ENCODE measurements at places on chromosomes 4 and X.

DNA sequence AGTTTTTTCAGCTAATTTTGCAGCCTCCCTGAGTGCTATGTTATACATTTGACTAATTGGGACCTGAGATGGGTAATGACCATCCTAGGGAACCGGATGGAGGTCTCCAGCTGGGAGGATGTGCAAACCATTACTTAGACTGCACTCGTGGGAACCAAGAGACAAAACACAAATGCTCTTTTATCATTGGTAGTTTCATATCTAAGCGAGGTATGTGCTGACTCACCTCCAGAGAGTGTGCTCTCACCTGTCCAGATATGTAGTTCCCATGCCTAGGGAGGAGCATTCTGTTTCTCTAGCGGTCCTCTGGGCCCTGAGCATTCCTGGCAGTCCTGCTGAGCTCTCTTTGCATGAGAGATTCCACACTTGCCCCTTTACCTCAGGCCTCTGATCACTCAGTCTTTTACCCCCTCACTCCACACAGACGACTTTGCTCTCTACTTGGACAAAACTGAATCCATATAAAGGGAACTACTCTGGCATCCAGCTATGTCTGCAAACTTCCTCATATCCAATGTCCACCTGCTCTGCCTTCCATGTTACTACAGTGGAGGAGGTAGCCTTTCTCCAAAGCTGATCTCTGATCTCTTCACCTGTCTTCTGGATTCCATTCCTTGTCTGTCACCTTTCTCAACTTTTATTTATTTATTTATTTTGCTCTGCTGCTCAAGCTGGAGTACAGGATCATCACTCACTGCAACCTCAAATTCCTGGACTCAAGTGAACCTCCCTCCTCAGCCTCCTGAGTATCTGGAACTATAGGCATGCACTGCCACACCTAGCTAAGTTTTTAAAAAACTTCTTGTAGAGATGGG lies 88.4 kb downstream of the LRP2BP start:
- DNase-seq = peak; percentile 34

DNA sequence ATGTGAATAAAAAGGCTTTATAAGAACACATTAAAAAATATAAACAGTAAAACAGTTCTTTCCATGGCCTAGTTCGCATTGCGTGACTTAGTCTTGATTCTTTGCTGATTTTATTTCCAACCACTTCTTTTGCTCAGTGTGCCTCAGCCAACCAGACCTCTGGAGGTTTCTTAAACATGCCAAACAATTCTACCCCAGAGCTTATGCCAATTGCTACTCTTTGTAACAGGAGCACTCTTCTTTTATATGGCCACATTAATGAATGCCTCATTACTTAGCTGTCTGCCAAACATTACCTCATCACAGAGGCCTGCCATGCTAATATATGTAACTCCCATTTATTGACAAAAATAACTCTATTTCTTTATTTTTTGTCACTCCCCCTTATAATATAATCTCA lies 202.3 kb downstream of the NDST4 start:
- DNase-seq = no peak

GRCh38 chrX:41823402-41823801 lies 99.4 kb downstream of the GPR82 start:
- no peak for DNase-seq

DNA sequence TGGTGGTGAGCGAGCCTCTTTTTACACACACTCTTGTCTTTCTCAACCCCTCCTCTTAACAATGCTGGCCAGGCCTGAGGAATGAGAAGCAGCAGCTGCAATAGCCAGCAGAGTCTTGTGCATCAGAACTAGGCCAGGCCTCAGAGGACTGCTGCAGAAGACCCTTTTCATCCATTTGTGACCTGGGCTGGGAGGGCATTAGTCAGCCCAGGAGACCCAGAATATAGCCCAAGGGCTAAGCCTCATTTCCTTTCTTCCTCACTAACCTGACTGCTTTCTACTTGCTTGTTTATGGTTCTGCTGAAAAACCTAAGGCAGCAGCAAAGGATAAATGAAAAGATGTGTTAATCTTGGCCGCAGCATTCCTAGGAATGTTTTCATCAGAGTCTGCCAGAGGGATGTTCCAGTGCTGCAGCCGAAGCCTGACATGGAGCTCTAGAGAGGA lies 254.7 kb upstream of the AR start:
- peak; percentile 23 for DNase-seq

- no peak for DNase-seq
Observed at GRCh38 chr4:152957437-152958171, 21.5 kb downstream of the FHDC1 start.

DNA sequence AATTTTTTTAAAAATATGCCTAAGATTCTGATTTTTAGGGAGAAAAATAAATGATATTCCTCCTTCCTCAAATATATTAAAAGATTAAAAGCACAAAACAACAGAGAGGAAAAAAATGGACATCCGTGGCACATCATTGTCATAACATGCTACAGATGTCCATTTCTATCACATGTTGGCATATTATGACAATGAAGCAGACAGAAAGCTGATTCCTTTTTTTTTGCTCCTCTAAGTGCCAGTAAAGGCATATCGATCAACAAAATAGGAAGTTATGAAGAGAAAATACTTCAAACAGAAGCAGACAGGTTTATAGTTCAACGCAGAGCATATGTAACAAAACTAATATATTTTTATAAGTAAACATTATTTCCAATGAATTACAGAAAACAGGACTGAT lies 11.2 kb downstream of the KLHL8 start:
- DNase-seq = no peak

Data from retina (tissue), 1 donor.